ENCODE measurements at places on chromosomes 3 and 15. TPM values are rescaled to one million over a fixed set of nuclear protein-coding genes. Genes with fewer than 3 reads are reported as not detected.

- DNase-seq = no peak
- no peaks in the 10 kb centered on the region for H3K36me3 ChIP-seq
- H3K27ac ChIP-seq = no peak overlapping the region
- no peak overlapping the region for H3K4me3 ChIP-seq
Measured at GRCh38 chr3:53816425-53816824, 29.8 kb downstream of the CHDH start.

- no peak for DNase-seq
- H3K36me3 ChIP-seq = no peaks in the 10 kb centered on the region
- H3K27me3 ChIP-seq = no peaks in the 10 kb centered on the region
- H3K4me1 ChIP-seq = peaks cover 32% of the 10 kb centered on the region
- peak overlapping the region; percentile 94 for H3K4me3 ChIP-seq
Measured at GRCh38 chr15:74873756-74874424, 725 bp upstream of the SCAMP2 start.

Gene CCDC39
- total RNA-seq = not detected

DNA sequence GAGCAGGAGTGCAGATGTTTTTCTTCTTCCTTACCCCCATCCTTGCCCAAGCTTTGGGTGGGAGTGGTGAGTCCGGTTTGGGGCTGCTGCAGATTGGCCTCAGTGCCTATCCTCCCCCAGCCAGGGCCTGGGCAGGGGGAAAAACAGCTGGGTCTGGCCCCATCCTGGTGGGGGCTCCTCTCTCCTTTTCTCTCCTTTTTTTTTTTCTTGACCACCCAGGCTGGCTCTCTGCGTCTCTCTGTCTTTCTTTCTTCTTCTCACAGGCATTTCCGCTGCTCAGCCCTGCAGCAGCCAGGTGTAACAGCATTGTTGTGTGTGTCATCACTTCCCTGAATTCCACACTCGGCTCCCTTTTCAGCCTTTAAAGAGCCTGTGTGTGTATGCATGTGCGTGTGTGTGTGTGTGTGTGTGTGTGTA is 2.0 kb downstream of the FOXL2NB start:
- peaks cover 80% of the 10 kb centered on the region for H3K27me3 ChIP-seq
- no peak overlapping the region for H3K27ac ChIP-seq
- H3K36me3 ChIP-seq = no peaks in the 10 kb centered on the region
- H3K4me1 ChIP-seq = peaks cover 18% of the 10 kb centered on the region
- H3K4me3 ChIP-seq = peak overlapping the region; percentile 69
- DNase-seq = no peak

Gene EPB42
- total RNA-seq = not detected

DNA sequence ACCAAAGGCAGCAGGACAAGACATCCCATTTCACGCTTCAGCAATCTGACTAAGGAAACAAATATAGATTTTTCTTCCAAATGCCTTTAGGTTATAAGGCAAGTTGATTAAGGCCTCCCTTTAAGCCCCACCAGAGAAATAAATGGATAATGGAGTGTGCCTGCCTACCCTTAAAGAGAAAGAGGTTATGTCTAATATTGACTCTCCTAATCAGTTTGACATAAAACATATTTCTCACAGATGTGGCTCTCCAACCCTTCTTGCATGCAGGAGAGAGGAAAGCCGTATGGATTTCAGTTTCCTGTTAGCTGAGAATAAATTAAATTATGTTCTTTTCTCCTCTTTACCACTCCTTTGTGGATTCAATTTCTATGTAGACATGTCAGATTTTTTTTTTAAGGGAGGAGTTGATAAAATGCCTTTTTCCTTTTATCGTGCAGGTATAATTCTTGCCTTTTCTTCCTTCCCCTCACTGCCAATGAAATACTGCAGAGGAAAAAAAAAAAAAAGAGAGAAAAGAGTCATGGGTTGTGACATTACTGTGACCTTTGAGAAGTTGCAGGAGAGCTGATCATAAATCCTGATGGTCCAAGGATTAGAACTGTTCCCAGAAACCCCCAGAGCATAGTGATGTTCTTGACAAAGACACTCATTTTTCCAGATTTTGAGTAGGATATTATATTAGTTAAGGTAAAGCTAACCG is 355.3 kb upstream of the SLCO3A1 start:
- H3K27me3 ChIP-seq = no peaks in the 10 kb centered on the region
- H3K4me1 ChIP-seq = peaks cover 1% of the 10 kb centered on the region
- no peak for DNase-seq
- H3K27ac ChIP-seq = no peak overlapping the region
- H3K4me3 ChIP-seq = no peak overlapping the region

- no peaks in the 10 kb centered on the region for H3K36me3 ChIP-seq
- peaks cover 28% of the 10 kb centered on the region for H3K4me1 ChIP-seq
Measured at GRCh38 chr3:195266428-195266827, 4.5 kb downstream of the XXYLT1 start.

DNA sequence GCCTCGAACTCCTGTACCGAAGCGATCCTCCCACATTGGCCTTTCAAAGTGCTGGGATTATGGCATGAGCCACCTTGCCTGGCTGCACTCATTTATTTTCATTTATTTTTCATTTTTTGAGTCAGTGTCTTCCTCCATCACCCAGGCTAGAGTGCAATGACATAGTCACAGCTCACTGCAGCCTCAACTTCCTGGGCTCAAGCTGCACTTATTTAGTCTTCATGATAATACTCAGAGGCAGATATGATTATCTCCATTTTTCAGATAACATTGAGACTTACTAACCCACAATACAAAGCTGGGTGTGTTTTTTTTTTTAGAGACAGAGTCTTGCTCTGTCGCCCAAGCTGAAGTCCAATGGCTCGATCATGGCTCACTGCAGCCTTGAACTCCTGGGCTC is 10.0 kb downstream of the PRKCI start:
- peaks cover 20% of the 10 kb centered on the region for H3K36me3 ChIP-seq
- no peaks in the 10 kb centered on the region for H3K27me3 ChIP-seq
- H3K4me1 ChIP-seq = peaks cover 8% of the 10 kb centered on the region
- DNase-seq = no peak
- H3K4me3 ChIP-seq = no peak overlapping the region

GRCh38 chr3:194632226-194632808 is 902 bp downstream of the TMEM44 start:
- H3K4me1 ChIP-seq = no peaks in the 10 kb centered on the region
- no peaks in the 10 kb centered on the region for H3K27me3 ChIP-seq
- peak overlapping the region; percentile 83 for H3K27ac ChIP-seq
- no peak for DNase-seq

DNA sequence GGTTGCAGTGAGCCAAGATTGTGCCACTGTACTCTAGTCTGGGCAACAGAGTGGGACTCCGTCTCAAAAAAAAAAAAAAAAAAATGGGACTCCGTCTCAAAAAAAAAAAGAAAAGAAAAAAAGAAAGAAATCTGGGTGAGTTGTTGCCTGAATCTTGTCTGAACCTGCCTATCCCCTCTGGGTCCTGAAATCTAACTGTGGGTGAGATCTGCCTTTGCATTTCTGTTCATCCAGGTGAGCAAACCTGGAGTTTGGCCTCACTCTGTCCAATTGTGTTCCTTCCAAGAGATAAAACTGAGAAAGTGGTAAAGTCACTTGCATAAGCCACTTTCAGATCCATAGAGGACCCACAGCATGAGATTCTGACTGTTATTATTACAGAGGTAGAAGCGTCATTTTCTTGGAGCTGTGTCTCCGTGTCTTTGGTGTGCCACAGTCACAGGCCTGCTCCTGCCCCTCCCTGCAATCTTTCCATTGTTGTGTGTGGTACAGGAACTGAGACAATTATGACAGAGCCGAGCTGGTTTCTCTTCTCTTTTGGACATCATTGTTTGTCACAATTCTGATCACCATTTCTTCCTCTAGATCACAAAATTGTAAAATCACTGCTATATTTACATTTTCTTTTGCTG is 235.9 kb downstream of the LPP start:
- DNase-seq = peak; percentile 21
- no peak overlapping the region for H3K27ac ChIP-seq
- no peaks in the 10 kb centered on the region for H3K36me3 ChIP-seq
- no peaks in the 10 kb centered on the region for H3K27me3 ChIP-seq

- H3K4me3 ChIP-seq = no peak overlapping the region
- H3K4me1 ChIP-seq = peaks cover 28% of the 10 kb centered on the region
- H3K27ac ChIP-seq = no peak overlapping the region
- H3K27me3 ChIP-seq = no peaks in the 10 kb centered on the region
Measured at GRCh38 chr3:42052484-42053351, 38.4 kb upstream of the TRAK1 start.

- peaks cover 60% of the 10 kb centered on the region for H3K4me1 ChIP-seq
- H3K36me3 ChIP-seq = peaks cover 36% of the 10 kb centered on the region
Measured at GRCh38 chr3:170360466-170360865, 3.0 kb downstream of the SKIL start.

DNA sequence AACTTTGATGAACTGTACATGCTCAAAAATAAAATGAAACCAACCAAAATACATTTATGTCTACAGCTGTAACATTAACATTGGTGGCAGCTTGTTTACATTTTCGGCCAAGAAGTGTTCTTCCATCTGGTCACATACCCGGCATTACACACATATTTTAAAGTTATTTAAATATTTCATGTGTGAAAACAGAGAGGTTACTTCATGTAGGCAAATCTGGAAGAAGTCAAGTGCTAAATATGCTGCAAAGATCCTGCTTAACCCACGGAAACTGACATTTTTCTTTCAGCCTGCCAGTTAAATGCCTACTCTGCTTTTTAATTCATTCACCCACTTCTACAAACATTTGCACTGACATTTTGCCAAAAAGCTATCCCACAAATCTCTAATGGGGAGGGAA is 69.7 kb downstream of the MB21D2 start:
- no peak overlapping the region for H3K27ac ChIP-seq
- no peaks in the 10 kb centered on the region for H3K27me3 ChIP-seq
- DNase-seq = no peak
- H3K36me3 ChIP-seq = no peaks in the 10 kb centered on the region
- H3K4me3 ChIP-seq = no peak overlapping the region
- H3K4me1 ChIP-seq = peaks cover 10% of the 10 kb centered on the region

GRCh38 chr3:165883117-165883516 is 45.9 kb upstream of the BCHE start:
- no peaks in the 10 kb centered on the region for H3K27me3 ChIP-seq
- no peaks in the 10 kb centered on the region for H3K36me3 ChIP-seq
- no peaks in the 10 kb centered on the region for H3K4me1 ChIP-seq
- no peak overlapping the region for H3K4me3 ChIP-seq

GRCh38 chr3:140223631-140224030 is 288.6 kb downstream of the CLSTN2 start:
- no peak overlapping the region for H3K27ac ChIP-seq
- peaks cover 2% of the 10 kb centered on the region for H3K27me3 ChIP-seq
- H3K4me3 ChIP-seq = no peak overlapping the region

Gene CRYBG3
- 3.3 TPM for total RNA-seq

GRCh38 chr3:107013641-107014040 is 363.6 kb upstream of the CCDC54 start:
- no peaks in the 10 kb centered on the region for H3K27me3 ChIP-seq
- H3K4me1 ChIP-seq = no peaks in the 10 kb centered on the region
- no peak overlapping the region for H3K27ac ChIP-seq
- no peak for DNase-seq
- no peak overlapping the region for H3K4me3 ChIP-seq

Gene EIF1B
- total RNA-seq = 64.0 TPM

DNA sequence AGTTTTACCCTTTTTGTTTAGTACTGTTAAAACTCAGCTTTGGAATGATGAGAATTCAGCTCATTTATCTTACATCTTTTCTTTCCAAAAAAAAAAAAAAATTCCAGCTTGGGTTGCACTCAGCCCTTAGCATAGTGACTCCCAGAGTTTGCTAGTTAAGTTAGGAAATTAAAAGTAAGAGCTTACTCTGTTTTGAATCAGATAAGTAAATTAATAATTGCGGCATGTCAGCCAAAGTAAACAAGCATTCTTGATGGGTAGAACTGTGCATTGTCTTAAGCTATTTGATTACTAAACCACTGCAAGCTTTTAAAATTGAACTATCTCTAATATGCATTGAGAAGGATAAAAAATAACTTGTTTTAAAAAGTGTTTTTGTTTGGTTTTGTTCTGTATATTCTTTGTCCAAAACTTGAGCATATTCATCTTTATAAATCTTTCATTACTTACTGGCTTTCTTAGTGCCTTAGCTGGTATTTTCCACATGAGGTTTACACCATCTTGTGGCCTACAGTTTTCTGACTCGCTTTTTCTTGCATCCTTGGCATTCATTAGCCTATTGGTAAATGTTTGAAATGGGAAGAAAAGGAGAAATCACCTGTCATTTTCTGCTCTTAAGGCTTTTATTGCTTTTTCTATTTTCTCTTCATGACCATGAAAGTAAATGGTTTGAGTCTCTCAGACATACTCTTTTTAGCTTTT is 107.6 kb downstream of the FILIP1L start:
- no peak overlapping the region for H3K27ac ChIP-seq
- DNase-seq = no peak
- no peaks in the 10 kb centered on the region for H3K27me3 ChIP-seq
- peaks cover 18% of the 10 kb centered on the region for H3K36me3 ChIP-seq
- H3K4me1 ChIP-seq = peaks cover 4% of the 10 kb centered on the region
- H3K4me3 ChIP-seq = no peak overlapping the region

DNA sequence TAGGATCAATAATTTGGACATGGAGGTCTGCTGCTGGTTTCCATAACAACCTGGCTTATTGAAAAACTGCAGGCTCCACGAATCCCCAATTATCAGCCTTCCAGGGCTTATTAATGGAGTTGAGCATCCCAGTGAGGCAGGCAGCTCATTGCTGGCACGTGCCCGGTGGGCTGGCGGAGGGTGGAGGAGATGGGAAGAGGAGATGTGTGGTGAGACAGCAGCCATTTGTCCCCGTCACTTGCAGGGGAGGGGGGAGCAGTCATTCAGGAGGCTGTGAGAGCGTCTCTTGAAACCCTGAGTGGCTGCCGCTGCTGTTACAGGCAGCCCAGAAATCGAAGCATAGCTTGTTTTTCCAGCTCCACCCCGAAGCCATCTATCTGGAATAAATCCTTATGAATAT is 70.6 kb downstream of the GAP43 start:
- peaks cover 3% of the 10 kb centered on the region for H3K4me1 ChIP-seq
- no peaks in the 10 kb centered on the region for H3K36me3 ChIP-seq
- H3K27ac ChIP-seq = no peak overlapping the region
- peaks cover 15% of the 10 kb centered on the region for H3K27me3 ChIP-seq

GRCh38 chr3:37145611-37146010 is 28.8 kb downstream of the LRRFIP2 start:
- peaks cover 41% of the 10 kb centered on the region for H3K36me3 ChIP-seq
- H3K4me3 ChIP-seq = no peak overlapping the region
- no peak for DNase-seq

Gene DYNLT2B
- total RNA-seq = 4.2 TPM

- no peak overlapping the region for H3K27ac ChIP-seq
- H3K4me3 ChIP-seq = no peak overlapping the region
- H3K4me1 ChIP-seq = no peaks in the 10 kb centered on the region
- H3K27me3 ChIP-seq = no peaks in the 10 kb centered on the region
Measured at GRCh38 chr3:65265942-65266590, 578.3 kb upstream of the ADAMTS9 start.

- H3K4me1 ChIP-seq = no peaks in the 10 kb centered on the region
- H3K36me3 ChIP-seq = no peaks in the 10 kb centered on the region
- no peak for DNase-seq
- no peak overlapping the region for H3K27ac ChIP-seq
- H3K4me3 ChIP-seq = no peak overlapping the region
- H3K27me3 ChIP-seq = peaks cover 9% of the 10 kb centered on the region
Measured at GRCh38 chr3:102394517-102394916, 40.3 kb upstream of the ZPLD1 start.

GRCh38 chr3:18393906-18394305 is 31.2 kb downstream of the SATB1 start:
- peak overlapping the region; percentile 46 for H3K4me3 ChIP-seq
- peak overlapping the region; percentile 87 for H3K27ac ChIP-seq
- peaks cover 81% of the 10 kb centered on the region for H3K36me3 ChIP-seq
- peaks cover 71% of the 10 kb centered on the region for H3K4me1 ChIP-seq
- no peak for DNase-seq

GRCh38 chr15:58438956-58439355 is 7.2 kb downstream of the LIPC start:
- H3K4me1 ChIP-seq = peaks cover 7% of the 10 kb centered on the region
- no peak overlapping the region for H3K4me3 ChIP-seq
- H3K27me3 ChIP-seq = no peaks in the 10 kb centered on the region
- H3K27ac ChIP-seq = no peak overlapping the region
- H3K36me3 ChIP-seq = no peaks in the 10 kb centered on the region
- no peak for DNase-seq

Data from naive thymus-derived CD8-positive, alpha-beta T cell (primary cell).